Muscle of back (tissue), 13 donors: ENCODE measurements at places on chromosomes 11 and 22.
A peak's percentile ranks its signal among the peaks of the same experiment; 100 is the strongest.

GRCh38 chr22:38214302-38215056 is 12.7 kb downstream of the MAFF start:
- DNase-seq, result peak; percentile 88

DNA sequence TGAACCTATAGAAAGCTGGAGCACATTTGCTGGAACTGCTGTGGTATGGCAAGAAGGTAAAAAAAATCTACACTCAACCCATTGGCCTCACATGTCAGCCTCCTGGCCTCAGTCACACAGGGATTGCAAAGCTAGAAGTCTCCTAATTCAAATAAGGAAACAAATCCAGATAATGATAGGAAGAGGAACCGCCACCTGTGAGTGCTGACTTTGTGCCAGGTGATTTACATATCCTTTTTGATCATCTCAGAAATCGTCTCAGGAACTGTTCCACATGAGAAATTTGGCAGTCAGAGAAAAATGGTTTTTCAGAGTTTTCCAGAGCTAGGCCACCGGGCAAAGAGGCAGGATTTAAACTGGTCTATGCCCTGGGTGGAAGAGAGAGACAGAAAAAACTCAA is 986 bp downstream of the NLRP10 start:
- DNase-seq, result no peak

DNA sequence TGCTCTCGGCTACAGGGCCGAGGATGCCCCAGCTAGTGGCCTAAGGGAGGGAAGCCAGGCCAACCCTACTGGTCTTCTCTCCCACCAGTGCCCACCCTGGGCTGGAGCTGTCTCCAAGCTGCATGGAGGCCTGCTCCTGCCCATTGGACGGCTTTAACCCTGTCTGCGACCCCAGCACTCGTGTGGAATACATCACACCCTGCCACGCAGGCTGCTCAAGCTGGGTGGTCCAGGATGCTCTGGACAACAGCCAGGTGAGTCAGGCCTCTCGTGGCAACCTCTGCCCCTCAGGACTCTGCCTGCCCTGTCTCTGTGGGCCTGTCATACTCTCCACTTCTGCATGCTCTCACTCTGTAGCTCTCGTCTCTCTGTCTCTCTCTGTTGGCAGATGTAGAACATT is 44.1 kb upstream of the TPBGL start:
- DNase-seq, result no peak

DNA sequence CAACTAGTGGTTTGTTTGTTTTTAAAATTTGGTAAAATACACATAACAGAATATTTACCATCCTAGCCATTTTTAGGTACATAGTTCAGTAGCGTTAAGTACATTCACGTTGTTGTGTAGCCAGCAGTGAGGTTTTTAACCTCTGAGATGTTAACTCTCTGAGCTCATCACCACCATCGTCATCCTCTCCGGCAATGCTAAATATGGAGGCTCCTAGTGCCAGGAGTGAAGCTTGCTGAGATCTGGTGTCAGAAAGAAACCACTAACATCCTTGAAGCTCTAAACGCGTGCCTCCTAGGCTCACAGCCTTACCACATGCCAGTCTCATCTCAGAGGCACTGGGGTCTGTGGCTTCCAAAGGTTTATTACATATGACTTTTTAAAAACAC is 330.2 kb upstream of the B3GAT1 start:
- no peak for DNase-seq

DNA sequence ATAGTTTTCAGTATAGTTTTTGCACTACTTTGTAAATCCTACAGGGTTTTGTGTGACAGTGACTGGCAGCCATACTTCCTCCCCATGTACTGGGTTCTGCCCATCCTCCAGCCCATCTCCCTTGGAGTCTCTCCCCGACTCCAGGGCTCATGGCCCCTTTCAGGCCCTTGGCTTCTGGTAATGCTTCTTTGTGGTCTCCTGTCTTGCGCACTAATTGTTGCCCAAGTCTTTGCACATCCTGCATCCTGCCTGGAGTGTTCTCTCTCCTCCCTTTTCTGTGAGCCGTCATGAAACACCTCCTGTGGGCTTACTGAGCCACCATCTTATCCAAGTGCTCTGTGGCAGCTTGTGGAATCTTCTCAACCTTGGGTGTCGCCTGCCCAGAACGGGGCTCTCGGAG is 11.4 kb upstream of the KCNQ1OT1 start:
- no peak for DNase-seq

- no peak for DNase-seq
Measured at GRCh38 chr11:14248580-14248981, 110.4 kb downstream of the RRAS2 start.

- no peak for DNase-seq
Measured at GRCh38 chr11:19420868-19421533, 180.3 kb upstream of the E2F8 start.

DNA sequence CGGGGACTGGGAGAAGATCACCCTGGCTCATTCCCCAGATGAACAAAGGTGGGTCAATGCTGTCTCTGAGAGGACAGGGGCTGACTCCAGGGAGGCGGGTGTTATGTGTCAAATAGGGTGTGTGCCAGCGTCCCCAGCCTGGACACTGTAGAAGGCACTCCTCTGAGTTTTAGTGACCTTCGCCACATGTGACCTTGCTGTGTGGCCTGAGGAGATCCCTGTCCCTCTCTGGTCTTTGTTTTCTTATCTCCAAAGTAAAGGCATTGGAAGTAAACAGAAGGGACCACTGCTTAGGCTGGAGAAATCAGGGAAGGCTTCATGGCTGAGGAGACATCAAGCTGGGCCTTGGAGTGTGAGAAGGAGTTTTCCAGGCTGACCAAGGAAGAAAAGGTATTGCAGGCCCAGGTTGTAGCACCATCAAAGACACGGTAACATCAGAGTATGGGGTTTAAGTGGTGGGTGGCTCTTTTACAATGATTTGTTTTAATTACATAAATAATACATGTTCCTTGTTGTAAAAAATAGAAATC is 74.4 kb downstream of the TP53I11 start:
- DNase-seq, result no peak

DNA sequence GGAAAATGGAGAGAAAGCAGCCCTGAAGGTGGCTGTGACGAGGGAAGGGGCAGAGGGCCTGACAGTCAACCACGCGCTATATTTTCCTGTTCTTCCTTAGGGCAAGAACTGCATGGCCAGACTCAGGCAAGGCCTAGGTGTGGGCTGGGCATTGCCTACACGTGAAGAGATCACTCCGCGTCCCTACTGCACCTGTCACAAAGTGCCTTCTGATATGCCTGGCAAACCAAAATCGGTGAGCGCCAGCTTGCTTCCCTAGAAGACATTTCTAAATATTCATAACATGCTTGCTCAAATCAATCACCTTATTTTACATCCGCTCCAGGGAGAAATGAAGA is 6.3 kb downstream of the TMEM121B start:
- no peak for DNase-seq

- no peak for DNase-seq
Measured at GRCh38 chr11:27497284-27497866, 9.2 kb downstream of the LIN7C start.

DNA sequence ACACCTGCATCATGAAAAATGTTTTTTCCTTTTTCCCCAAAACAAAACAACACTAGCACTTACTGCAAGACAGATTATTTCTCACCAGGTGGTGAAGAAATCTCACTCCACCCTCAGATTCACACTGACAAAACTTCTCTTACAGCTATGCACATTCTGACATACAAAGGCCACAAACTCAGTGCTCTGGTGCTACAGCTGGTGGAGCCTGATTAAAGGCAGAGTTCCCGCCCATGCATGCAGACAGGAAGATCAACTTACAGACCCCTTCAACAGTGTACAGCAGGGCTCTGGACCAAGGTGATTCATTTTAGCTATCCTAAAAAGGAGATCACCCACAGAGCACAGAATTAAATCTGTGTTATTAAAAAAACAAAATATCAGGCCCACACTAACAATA is 112.6 kb downstream of the CADM1 start:
- DNase-seq, result no peak
